ENCODE measurements at places on chromosomes 2 and 18.
A peak's percentile ranks its signal among the peaks of the same experiment; 100 is the strongest.

- DNase-seq, result peak; percentile 19
These were observed 841.8 kb downstream of the SLC4A3 start for GRCh38 chr2:220469201-220469600.

DNA sequence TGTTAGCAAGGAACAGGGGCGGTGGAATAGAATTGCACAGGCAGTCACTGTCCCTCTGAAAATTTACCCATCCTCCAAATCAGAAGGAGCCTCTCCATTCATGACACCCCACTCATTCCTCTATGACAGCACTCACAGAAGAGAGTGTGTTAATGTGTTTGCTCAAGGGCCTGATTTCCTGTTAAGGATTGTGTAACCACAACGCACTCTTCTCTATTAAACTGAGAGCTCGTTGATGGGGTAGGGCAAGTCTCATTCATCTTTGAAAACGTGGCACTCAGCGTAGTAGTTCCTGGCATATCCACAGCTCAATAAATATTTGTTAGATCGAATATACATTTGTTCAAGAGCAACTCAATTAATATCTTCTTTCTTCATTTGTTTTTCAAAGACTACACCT, 106.4 kb downstream of the VAPA start:
- DNase-seq, result no peak

DNA sequence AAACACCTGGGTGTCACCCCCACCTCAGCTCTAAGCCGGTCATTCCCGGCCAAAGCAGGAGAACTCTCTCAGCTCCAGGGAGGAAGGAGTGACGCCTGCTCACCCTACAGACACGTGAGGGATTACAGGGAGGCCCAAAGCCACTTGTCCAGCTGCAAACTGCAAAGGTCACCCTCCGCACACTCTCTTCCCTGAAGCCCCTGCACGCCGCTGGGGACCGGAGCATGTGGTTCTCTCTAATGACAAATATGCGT, 108.0 kb upstream of the ID2 start:
- DNase-seq, result no peak

DNA sequence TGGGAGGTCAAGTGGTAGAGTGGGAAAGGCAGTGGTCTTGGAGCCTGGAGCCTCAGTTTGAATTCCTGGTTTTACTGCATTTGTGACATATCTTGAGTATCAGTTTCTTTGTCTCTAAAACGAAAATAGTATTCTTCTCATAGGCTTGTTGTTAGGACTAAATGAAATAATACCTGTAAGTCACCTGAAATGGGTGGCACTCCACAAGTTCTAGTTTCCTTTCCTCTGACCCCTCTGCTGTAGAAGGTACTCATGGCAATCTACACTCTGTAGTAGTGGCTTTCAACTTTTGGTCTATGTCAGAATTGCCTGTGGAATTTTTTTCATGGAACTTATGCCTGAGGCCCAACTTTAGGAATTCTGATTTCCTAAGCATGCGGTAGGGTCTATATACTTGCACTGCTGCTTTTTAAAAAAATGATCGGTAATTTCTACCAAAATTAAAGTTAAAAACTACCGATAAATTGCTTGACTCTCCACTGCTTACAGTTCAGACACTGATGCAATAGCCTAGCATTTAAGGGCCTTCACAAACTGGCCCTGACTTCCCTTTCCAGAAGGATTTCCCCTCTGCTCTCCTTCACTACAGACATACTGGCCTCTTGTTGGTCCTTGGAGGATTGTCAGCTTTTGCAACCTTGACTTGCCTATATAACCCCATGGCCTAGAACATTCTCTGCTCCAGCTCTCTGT, 47.2 kb downstream of the PLEK start:
- DNase-seq, result no peak

DNA sequence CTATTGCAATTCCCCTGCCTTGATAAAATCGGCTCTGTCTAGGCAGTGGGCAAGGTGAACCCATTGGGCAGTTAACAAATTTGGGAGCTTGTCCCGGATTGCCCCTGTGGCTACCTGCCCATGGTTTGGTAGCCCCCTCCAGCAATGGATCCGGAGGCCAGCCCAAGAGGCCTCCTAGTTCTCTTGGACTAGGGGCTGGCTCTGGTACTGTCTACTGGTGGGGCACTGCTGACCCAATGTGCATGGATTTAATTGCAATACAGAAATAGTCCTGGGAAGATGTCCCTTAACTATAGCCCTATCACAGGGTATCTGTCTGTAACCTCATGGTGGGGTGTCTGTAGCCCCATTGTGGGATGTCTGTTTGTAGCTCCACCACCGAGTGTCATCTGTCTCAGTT, 37.5 kb upstream of the SH3RF3 start:
- DNase-seq, result no peak

GRCh38 chr2:71067567-71068217, 756 bp upstream of the NAGK start:
- DNase-seq, result peak; percentile 24

GRCh38 chr18:78934003-78934402, 45.6 kb upstream of the SALL3 start:
- DNase-seq, result no peak

- no peak for DNase-seq
These were observed 20.0 kb downstream of the LANCL1 start for GRCh38 chr2:210456571-210456970.

- DNase-seq, result no peak
These were observed 20.4 kb upstream of the ERCC3 start for GRCh38 chr2:127314193-127314988.

DNA sequence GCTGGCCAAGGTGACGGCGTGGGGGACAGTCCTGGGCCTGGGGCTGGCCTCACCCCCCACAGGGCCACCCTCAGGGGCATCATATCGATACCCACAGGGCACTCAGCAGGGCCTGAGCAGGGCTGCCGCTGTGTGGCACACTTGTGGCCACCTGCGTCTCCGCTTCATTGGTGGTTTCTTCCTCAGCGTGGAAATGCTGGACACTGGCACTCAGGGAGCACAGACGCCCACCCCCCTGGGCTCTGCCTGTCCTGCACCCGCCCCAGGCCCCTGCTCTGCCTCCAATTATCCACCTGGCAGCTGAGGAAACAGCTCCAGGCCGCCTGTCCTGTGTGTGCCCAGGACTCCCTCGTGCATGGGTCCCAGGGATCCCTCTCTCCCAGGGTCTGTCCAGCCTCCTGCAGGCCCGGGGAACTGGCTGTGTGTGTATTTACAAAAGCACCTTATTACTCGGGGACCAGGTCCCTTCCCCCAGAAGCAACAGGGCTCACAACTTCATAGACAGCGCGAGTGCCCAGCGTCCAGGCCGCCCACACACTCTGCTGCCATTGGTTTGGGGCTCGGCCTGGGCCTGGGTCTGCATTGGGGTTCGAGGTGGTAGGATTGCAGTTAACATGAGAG, 13.1 kb downstream of the CROCC2 start:
- no peak for DNase-seq

GRCh38 chr2:29731948-29732347, 189.4 kb downstream of the ALK start:
- no peak for DNase-seq

DNA sequence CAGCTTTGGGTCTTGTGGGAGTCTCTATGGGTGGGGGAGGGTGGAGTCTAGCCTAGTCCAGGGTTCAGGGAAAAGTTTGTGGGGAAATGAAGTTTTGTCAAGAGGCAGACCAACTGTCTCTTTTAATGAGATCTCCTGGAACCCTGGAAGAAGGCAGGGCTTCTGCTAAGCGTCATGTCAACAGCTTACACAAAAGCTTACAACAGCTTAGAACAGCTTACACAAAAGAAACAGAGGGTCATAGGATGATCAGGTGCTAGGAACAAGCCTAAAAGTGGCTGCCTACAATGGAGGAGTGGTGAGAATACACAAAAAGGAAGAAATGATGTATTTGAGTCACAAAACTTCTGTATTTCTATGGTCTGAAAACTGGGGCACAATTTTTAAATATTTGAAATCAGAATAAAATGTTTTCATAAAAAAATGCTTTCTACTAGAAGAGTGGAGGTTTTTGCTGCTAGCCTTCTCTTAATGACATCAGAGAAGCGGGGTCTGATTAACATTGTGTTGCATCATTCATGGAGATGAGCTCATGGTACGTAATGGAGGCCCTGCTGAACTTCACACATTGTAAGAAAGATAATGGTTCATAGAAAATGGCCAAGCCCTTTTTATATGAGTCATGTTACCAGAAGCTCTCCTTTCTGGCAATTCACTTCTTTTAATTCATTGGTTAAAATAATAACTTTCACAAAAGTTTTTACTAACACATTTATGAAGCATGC, 351.0 kb downstream of the PIK3C3 start:
- DNase-seq, result no peak

- DNase-seq, result no peak
These were observed 54.0 kb upstream of the GPR45 start for GRCh38 chr2:105187531-105187930.

- no peak for DNase-seq
These were observed 238.5 kb upstream of the RGPD4 start for GRCh38 chr2:107588181-107588580.

- DNase-seq, result no peak
These were observed 298.8 kb downstream of the TNS1 start for GRCh38 chr2:217703999-217704398.

DNA sequence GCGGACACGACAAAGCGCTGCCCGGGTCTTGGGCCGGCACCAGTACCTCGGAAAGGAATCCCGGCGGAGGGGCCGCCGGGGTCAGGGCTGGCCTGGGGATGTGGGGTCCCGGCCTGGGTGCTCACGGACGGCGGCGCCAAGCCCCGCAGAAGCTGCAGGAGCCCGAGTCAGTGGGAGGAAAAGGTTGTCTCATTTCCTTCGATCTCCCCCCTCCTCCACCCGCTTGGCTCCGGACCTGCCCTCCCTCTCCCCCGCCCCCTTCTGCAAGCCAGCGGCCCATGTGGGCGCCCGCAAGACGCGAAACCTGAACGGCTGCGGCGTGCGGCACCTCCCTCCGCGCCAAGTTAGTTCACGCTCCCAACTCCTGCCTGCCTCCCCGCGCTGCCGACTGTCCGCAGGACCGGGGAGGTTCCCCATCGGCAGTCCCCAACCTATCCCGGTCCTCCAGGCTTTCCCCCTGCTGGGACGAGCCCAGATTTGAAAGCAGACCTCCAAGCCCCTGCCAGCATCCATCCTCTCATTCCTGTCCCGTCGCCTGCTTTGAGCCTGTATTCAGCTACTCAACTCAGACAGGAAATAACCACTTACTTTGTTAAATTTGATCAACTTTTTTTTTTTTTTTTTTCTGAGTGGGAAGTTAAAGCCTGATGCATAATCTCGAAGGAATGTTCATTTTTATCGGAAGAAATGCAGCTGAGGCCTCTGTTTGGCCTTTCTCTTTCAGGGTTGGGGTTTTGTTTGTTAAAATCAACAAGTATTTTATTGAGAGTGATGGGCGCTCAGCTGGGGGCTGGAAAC, at the start of gene EVA1A:
EVA1A (minus strand) TSS at position 172 of the 798 bp plus-strand sequence. CDS start 42,799 bp downstream, outside the sequence.
- peak; percentile 73 for DNase-seq

DNA sequence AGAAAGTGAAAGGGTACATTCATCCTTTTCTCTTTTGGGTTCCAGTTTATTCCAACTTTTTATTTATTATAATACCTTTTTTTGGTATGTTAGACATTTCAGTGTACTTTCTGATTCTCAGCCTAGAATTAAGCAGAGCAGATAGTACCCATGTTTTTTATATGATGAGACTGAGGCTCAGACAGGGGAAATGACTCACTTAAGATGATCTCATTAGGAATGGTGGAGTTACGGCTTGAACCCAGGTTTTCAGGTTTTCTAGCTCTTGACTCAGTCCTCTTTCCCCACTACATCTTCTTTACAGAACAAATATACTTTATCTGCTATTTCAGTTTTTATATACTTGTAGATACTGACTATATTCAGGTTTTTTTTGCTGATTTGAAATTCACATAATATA, 51.7 kb upstream of the OTX1 start:
- no peak for DNase-seq

DNA sequence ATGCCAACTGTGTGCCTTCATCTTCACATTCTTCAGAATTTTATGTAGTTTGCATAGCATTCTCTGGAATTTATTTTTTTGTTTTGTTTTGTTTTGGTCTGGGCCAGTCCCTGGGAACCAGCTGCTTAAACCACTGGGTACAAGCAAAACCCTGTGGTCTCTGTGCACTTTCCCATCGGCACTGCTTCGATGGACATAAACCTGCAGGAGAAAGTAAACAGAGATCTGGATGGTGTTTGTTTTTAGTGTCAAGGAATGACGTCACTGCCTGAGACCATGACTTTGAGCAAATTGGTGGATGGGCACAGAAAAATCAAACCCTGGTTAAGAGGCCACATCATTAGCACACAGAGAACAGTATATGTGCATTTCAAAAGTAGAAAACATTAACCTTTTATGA, 64.7 kb upstream of the RASGRP3 start:
- DNase-seq, result peak; percentile 63

GRCh38 chr18:31684279-31685096, at the start of gene B4GALT6:
Gene B4GALT6 (minus strand): TSS chr18:31684581. CDS start chr18:31684426, 155 bp downstream.
- DNase-seq, result peak; percentile 16

GRCh38 chr2:232308986-232309385, 69.6 kb upstream of the ALPP start:
- DNase-seq, result no peak

DNA sequence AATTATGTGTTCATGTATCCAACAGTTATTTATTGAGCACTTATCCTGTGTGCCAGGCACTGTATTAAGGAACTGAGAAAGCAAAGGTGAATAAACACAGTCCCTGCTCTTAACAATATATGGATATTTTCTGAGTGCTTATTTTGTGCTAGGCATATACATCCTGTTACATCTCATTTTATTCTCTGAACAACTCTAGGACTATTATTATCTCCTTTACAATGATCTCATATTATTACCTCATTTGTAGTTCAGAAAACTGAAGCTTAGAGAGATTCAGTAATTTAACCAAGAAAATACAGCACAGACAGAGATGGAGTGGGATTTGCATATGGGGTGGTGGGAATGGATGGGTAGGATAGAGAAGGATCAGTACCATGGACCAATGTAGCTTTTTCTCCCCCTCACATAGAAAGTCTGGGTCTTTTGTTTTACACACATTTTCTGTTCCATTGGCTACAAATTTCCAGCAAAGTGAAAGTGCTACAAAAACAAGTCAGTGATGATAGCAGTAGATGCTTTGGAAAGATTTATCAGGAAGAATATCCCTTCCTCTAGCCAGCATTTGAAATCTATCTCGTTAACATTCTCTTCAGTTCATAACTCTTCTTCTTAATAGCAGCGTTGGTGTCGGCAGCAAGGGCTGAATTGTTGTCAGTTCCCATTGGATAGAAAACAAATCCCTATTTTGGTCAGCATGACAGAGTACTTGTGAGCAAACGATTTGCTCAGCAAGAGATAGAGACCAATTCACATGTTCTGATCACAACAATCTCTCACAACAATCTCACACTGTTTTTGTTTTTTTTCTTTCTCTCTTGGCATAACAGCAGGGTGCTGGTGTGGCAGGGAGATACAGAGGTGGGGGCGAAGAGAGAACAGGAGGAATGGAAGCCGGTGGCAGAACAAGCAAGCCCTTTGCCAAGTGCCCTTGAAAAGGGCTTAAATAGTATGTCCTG, 102.2 kb upstream of the KCTD1 start:
- no peak for DNase-seq

- DNase-seq, result peak; percentile 46
These were observed 31.1 kb downstream of the HK2 start for GRCh38 chr2:74864728-74865722.

GRCh38 chr2:20962939-20963557, 80.8 kb downstream of the APOB start:
- peak; percentile 72 for DNase-seq

Measured in AG08396 (cell line).